Astrocyte of the cerebellum (primary cell): ENCODE measurements at places on chromosomes 5 and 9.

GRCh38 chr5:170591054-170591453 is 87.2 kb downstream of the KCNIP1 start:
- DNase-seq: no peak

DNA sequence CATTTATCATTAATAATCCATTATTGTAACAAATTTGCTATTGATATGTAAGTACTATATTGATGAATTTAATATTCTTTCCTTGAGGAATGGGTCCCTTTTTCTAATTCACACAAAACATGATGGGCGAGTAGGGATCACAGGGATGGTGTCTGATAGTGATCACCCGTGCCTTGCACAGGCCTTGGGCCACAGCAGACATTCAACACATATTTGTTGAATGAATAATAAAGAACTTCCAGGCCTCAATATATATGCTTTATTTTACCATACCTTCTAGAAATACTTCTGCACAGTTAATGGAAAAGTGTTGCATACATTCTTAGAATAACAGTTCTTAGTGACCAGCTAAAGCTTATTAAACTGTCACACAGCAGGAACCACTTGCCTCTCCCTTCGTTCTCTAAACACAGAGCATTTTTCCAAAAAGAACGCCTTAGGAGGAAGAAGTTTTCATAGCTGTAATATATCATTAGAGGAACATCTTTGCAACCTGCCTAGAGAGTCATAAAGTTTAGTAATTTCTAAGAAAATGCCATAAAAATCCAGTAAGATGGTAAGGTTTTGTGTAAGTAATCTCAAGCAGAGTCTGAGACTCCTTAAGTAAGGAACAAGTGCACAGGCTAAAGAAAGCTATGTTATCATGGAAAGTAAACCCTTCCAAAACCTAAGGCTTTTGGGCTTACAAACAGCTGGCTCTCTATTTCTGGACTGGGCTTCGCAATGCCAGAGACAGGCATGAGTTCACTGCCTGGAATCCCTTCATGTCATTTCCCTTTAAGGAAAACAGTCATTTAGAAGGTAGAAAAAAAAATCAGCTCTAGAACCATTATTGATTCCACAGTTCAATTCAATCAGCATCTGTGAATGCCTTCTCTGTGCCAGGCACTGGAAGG is 17.7 kb downstream of the TTLL11 start:
- no peak for DNase-seq

DNA sequence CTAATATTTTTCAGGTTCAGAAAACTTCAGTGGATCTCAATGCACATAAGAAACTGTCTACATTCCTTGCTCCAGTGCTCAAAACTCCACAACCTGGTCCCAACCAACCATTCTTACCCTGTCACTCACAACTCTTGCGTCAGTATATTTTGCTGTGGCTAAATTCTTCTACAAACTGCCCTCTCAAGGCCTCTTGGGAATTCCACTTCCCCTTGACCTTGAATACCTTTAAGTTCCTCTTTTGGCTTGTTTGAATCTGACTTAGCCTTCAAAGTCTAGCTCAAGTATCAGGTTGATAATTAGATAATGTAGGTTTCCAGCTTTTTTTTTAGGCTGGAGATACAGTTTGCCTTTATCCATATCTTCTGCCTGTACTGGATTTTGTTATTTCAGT is 128.3 kb downstream of the SLF1 start:
- DNase-seq: no peak

DNA sequence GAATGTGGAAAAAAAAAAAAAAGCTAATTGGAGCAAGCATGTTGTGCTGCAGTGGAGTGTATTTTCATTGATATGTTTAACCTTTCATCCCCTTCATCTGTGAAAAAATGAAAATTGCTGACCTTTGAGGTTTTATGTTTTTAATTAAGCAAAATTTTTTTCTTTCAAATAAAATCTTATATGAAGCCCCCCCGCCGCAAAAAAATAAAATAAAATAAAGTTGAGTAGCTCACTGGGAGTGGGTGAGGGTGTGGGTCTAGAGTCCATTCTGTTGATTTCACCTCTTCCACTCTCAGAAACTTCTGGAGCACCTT is 43.3 kb downstream of the TEK start:
- no peak for DNase-seq

DNA sequence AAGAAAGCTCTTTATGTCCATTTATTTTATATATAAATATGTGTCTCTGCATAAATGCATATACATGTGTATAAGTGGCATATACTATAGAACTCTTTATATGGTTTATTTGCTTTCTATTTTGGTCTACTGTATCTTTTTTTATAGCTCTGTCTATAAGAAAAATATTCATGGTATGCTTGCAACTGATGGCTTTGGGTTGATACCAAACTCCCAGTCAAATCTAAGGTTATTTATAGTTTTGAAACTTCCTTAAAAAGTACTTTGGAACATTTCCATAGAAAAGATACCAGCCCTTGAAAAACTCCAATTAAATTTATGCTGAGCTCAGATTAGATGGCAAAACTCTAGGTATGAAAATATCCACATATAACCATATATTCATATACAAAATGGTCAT is 120.0 kb upstream of the KLF9 start:
- DNase-seq: no peak

DNA sequence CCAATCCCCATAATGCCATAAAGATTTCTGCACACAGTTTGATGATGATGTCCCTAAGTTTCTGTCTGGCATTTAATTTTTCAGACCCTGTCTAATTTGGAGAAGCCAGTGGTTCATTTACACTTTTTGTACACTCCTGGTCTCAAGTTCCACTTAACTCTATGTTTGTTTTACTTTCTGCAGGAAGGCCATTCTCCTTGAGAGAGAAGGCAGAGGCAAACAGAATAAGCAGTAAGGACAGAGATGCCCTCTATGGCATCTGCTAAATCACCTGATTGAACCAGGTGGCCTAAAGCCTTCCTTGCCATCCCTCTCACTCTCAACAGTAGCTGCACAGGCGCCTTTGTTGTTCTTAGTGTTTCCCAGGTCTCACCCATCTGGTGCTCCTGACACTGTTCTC is 86.1 kb upstream of the LRRTM2 start:
- no peak for DNase-seq

GRCh38 chr9:118561051-118561450 is 808.2 kb downstream of the BRINP1 start:
- no peak for DNase-seq

DNA sequence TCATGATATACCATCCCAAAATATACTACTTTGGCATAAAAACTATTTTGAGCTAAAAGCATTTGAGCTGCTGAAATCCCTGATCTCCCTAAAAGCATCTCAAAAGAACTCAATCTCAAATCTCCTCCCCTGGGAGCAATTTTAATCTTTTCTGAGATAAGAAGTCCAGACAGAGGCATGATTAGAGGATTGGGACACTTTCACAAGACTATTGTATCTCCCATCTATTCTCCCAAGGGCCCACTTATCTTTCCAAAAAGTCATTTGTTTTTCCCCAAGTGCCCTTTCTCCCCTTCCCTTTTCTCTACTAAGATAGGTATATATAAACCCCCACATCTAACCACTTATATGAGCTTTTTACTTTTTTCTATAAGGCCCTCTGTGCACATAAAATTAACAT is 79.7 kb downstream of the ALDH7A1 start:
- DNase-seq: no peak

DNA sequence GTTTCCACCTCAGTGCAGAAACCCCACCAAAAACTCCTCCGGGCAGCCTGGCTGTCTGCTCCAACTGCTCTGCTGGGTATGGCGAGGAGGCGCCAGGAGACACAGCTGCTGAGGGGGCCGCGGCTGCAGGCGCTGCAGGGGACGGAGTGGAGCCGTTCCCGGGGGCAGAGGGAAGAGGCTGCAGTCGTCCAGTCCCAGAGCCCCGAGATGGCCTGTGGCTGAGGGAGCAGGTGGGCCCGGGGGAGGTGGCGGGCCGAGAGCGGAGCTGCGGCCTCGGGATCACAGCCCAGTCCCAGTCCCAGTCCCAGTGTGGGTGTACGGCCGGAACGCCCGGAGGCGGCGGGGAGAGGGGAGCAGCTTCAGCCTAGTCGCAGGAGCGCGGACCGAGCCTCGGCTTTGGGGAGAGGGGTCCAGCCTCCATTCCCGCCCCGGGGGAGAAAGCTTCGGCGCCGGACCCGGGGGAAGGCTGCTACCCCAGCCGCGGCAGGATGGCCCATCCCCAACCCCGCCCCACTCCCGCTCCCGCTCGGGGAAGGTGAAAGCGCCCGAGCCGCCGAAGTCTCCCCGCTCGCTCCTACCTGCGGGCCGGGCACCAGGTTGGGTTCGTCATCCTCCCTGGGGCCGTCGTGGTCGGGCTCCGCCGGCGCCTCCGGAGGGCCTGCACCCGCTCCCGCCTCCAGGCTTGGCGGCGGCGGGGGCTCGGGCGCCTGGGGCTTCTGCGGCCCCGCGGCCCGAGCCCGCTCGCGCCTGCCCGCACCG is 513 bp downstream of the FAM193B start:
- no peak for DNase-seq
